MCF 10A (cell line): ENCODE measurements at places on chromosomes 7 and 10. TPM values are rescaled to one million over a fixed set of nuclear protein-coding genes. Genes with fewer than 3 reads are reported as not detected.

DNA sequence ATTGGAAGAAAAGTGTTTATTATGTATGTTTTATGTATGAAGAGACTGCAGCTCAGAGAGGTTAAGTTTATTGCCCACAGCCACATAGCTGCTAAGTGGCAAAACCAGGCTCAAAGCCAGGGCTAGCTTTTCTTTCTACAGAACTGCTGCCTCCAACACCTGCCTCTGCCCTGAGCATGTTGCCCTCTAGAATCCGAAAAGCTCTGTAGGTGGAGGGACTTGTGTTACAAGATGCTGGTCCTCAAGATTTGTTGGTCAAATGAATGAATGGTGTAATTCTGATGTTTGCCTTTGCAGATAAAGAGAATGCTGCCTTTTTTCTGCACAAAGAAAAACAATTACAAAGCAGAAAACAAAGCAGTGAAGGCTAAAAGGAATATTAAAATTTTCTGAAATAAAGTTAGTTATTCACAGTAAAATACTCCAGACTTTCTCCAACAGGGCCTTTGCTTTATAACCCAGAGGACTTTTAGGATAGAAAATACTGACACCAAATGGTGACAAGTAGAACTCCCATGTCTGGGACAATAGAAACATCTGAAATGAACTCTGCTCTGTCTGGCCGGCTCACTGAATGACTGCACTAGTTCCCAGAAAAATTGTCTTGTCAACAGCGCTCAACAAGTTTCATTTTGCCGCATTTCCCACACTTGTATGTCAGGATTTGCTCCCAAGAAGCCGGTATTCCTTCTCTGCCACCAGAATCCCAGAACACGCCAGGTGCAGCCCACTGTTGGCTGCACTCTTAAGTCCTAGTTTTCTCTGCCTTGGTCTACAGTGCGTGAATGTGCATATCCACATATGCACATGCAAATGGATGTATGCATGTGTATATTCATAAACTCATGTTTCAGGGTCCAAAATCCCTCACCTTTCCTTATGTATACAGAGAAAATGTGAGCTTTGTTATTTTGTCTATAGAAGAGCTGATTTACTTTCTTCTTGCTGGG is 11.0 kb upstream of the DNTT start:
- no peaks in the 10 kb centered on the region for H3K4me1 ChIP-seq
- H3K27ac ChIP-seq, result no peak overlapping the region
- H3K4me3 ChIP-seq, result no peak overlapping the region

DNA sequence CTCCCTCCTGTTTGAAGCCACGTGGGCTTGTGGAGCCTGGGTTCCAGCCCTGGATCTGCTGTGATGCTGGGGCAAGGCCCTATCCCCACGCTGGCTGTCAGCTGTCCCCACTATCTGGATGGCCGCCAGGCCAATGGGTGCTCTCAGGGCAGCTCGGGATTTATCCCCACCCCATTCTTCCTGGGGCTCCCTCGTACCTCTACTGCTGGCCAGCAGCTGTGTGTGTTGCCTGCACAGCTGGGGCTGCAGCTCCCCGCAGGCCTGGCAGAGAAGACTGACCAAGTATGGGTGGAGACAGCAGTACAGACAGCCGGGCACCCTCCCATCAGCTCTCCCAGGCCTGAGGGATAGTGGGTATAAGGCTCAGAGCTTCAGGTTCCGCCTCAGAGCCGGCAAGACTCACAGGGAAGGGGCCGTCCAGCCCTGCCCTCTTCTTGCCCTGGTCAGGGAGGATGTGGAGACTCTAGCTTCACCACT is 13.6 kb downstream of the CLIP2 start:
- no peak overlapping the region for H3K27ac ChIP-seq
- peaks cover 9% of the 10 kb centered on the region for H3K36me3 ChIP-seq
- no peaks in the 10 kb centered on the region for H3K27me3 ChIP-seq

DNA sequence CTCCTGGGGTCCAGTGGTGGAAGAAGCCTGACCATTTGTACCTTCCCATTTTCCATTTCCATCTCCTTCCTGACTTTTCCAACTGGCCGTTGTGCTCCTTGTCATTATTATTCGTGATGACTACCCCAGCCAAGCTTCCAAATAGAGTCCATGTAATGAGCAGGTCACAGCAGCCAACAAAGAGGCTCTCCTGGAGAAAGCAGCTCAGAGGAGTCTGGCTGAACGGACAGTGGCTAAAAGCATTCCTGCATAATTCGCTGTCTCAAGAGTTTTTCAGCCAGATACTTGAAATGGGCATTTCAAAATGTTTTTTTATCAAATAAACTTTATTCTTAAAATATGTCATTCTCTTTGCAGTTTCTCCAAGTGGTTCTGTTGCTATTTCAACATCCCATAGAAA is 458.6 kb downstream of the INHBA start:
- H3K36me3 ChIP-seq, result no peaks in the 10 kb centered on the region
- DNase-seq, result no peak
- H3K4me3 ChIP-seq, result no peak overlapping the region
- H3K27me3 ChIP-seq, result no peaks in the 10 kb centered on the region
- no peak overlapping the region for H3K27ac ChIP-seq
- H3K4me1 ChIP-seq, result peaks cover 5% of the 10 kb centered on the region

DNA sequence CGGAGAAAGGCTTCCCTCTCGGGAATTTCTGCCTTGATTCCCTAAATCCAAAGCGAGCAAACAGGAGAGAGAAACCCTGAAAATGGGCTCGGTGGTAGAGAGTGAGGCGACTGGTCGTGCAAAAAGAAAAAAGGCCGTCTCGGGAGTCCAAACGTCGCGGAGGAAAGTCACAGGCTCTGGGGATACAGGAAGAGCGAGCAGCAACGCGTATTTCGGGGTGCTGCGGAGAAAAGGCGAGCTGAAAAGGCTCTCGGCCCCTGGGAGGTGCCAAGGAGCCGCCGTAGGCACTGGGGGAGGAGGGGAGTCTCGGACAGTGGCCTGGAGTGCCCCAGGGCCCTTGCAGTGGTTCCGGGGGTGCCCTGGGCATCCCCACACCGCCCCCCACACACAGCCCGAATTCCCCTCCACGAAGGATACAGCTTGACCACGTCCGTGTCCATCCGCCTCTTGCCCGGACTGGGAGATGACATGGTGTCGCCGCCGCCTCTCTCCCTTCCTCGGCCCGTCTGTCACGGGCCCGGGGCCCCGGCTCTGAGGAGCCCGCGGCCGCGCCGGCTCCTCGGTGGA is 591 bp downstream of the UBE2H start:
- peaks cover 13% of the 10 kb centered on the region for H3K36me3 ChIP-seq
- H3K27ac ChIP-seq, result no peak overlapping the region

DNA sequence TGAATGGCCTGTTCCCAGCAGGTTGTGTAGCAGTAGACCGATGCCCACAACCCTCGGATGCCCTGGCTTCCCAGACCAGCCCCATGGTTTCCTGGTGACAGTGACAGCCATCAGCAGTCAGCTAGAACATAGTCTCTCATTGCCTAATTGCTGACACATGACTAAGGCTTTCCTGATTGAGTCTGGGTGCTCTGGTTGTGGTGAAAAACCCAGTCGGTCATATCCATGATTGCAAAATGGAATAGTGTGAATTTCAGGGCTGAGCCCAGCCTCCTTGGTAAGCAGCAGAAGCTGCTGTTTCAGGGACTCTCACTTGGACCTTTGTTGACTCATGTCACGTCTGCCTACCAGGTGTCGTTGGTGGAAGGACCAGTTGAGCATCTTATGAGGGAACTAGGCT is 36.6 kb downstream of the POR start:
- H3K4me1 ChIP-seq, result no peaks in the 10 kb centered on the region
- peak; percentile 77 for DNase-seq

- no peak overlapping the region for H3K4me3 ChIP-seq
- no peaks in the 10 kb centered on the region for H3K27me3 ChIP-seq
- H3K4me1 ChIP-seq, result peaks cover 18% of the 10 kb centered on the region
- no peaks in the 10 kb centered on the region for H3K36me3 ChIP-seq
- no peak overlapping the region for H3K27ac ChIP-seq
Measured at GRCh38 chr7:44962483-44963251, 16.1 kb downstream of the MYO1G start.

DDC gene
- 0.64 and 0.79 TPM in 2 replicates for total RNA-seq

LDB3 gene
- 0.23 and 0.29 TPM in 2 replicates for total RNA-seq

GCK gene
- total RNA-seq, result not detected in 2 replicates
